Occipital lobe (tissue), 3 donors: ENCODE measurements at places on chromosomes 1 and 21.

GRCh38 chr1:113210248-113210647 lies 137.2 kb downstream of the LRIG2 start:
- DNase-seq: no peak

- no peak for DNase-seq
Observed at GRCh38 chr1:60065199-60065598, 8.4 kb downstream of the C1orf87 start.

DNA sequence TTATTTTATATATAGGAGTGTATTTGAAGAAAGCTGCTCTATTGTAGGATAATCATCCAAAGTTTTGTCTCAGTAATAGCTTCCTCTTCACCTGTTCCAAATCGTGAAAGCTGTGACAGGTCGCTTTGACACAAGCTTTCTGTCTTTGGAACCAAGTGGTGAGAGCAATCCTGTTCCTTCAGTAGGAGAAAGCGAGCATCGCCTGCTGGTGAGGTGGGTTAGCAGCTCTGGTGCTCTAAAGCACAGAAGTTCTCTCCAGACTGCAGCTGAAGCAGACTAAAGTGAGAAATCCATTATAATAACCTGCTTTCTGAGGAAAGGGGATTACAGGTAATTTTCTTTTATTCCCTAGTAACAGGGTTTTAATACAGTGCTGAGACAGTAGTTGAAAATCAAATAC lies 803.8 kb downstream of the ADGRL2 start:
- no peak for DNase-seq

GRCh38 chr1:30159015-30159414 lies 564.4 kb downstream of the MATN1 start:
- DNase-seq: no peak

GRCh38 chr1:43540653-43541071 lies 10.0 kb downstream of the PTPRF start:
- DNase-seq: no peak

DNA sequence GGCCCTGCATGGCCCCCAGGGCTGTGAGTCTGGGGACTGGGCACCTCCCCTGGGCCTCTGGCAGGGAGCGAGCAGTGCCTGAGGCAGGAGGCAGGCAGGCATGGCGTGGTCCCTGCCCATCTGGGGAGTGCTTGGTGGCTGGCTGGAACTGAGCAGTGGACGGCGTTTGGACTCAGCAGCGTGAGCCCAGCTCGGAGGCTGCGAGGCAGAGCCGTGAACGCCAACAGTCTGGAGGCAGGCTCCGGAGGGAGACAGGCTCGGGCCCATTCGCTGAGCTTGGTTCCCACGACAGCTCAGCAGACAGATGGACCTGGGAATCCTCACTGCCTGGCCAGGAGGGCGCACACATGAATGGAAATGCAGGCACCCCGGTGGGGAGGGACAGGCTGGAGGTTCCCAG lies 160.7 kb upstream of the POU3F1 start:
- DNase-seq: no peak

DNA sequence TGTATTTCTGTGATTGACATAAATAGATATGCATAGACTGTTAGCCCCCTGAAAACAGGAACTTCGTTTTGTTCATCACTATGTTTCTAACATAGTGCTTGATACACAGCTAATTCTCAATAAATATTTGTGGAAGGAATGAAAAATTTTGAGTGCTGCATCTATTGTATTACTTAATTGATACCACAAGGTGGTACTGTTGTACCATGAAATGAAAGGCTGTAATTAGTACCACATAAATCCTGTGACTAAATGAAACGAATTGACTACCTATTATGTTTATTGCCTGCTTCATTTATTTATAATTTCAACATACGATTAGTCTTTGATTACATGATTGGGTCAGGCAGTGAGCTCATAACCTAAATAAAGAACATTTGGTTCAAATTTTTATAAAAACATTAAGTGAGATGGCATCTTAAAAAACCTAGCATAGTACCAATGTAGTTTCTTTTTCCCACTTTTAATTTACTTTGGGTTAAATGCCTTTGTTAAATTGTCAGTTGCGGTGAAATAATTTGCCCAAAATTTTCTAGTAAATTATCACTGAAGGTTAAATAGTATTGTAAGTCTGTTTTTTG lies 15.0 kb upstream of the TGFB2 start:
- DNase-seq: no peak

- no peak for DNase-seq
Observed at GRCh38 chr1:2529784-2530512, at the start of gene HES5. Gene HES5, minus strand, starts transcription at chr1:2530263. Its CDS starts 99 bp downstream, at chr1:2530164.

GRCh38 chr21:29403922-29404538 lies 105.3 kb downstream of the BACH1 start:
- no peak for DNase-seq

- DNase-seq: no peak
Observed at GRCh38 chr1:39352881-39353280, 138.6 kb upstream of the BMP8A start.

DNA sequence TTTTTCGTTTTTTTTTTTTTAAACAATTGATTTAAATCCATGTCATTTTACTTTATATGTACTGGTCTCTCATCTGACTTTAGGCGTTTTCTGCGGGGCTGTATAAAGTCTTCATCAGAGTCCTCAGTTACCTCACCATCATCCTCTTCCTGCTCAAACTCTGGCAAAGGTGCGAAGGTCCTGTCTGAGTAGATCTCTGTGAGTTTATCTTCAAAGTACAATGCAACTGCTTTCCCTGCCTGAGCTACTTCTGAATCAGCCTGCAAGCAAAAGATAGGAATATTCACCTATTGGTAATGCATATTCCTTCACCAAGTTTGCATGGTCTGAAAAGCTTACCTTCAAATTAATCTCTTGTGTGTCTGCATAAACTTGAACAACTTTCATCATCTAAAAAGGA lies 113.4 kb downstream of the TRIM33 start:
- DNase-seq: no peak

DNA sequence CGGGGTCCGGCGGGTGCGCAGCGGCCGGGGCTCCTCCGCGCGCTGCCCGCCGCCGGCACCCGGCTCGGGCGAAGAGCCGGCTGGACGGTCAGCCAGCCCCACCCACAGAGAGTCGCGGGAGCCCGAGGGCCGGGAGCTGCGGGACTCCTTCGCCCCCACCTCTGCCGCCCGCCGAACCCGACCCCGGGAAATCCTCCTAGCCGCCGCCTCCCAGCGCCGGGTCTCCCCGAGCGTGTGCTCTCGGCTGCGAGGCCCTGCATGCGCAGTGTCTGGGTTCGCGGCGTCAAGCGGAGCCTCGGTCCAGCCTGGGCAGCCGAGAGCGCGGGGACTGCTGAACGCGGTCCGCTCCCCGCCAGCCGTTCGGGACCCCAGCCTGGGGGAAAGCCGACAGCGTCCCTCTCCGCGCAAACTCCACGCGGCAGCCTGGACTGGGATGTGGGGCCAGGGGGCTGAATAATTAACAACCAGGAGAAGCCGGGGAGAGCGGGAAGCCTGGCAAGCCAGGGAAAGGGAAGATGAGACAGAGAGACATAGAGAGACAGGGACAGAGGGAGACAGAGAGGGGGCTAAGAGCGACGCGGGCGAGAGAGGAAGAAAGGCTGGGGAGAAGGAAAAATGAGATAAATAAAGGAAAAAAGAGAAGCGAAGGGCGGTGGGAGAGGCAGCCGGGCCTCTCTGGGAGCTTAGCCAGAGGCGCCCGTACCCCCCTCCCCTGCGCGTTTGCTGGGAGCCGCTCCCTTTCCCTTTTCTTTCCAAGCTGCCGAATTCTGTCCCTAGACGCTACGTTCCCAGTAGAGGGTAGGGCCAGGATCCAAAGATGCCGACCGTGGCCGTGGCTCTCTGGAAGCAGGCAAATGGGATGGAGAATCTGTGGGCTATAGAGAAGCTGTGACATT lies 64.2 kb downstream of the MEF2D start:
- DNase-seq: peak; percentile 39

DNA sequence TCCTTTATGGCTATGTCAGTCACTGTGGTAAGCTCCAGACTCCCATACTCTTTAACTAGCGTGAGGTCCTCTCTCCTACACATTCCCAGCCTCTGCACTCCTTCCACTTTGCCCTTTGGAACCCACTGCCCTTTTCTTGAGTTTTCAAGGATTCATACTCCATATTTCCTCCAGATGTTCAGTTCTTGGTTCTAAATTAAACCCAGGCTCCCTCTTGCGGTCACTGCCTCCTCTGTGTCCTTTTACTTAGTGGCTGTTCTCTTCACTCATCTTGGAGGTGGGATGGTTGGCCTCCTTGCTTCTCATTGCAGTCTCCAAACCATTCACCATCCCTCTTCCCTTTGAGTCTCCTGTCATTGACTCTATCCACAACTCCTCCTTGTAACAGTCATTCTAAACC lies 208.1 kb downstream of the TGFB2 start:
- no peak for DNase-seq

GRCh38 chr1:5905436-5905835 lies 86.8 kb downstream of the NPHP4 start:
- DNase-seq: no peak

DNA sequence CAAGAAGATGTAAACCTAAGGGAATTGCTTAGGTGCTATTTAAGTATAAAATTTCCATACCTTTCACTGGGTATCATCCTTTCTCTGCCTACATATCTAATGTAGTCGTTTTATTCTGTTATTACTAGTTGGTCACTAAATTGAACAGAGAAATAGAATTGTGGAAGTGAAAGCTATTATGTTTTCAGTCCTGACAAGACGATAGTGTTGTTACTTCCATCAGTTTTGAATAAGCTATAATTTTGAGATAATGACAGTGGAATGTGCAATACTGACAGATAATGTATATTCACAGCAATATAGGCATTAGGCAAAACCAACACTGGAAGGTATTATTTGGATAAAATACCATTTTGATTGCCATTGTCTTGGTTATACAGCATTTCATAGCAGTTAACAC lies 181.8 kb downstream of the ADGRL2 start:
- no peak for DNase-seq

GRCh38 chr1:69863704-69864103 lies 296.0 kb downstream of the LRRC7 start:
- DNase-seq: no peak

- no peak for DNase-seq
Observed at GRCh38 chr1:56326056-56326455, 253.3 kb downstream of the PLPP3 start.

DNA sequence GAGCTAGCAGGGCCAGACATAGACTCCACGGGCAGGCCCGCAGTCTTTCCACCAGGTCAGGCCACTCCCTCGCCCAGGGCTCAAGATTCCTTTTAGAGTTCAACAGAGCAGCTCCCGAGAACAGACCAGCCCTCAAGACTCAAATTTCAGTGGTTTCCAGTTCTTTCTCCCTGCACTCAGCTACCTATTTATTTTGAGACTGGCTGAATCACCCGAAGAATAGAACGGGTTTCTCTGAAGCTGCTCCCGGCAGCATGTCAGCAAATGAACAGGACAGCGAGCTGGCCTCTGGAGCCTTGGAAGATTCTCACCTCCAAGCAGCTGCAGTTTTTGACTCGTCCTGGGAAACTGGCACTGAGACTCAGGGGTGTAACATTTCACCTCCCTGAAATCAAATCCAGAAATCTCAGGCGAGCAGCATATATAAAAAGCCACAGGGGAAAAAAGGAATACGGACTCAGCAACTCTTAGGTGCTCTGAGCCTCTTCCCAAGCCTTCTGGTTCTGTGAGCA lies 177.9 kb downstream of the CLIC6 start:
- no peak for DNase-seq

DNA sequence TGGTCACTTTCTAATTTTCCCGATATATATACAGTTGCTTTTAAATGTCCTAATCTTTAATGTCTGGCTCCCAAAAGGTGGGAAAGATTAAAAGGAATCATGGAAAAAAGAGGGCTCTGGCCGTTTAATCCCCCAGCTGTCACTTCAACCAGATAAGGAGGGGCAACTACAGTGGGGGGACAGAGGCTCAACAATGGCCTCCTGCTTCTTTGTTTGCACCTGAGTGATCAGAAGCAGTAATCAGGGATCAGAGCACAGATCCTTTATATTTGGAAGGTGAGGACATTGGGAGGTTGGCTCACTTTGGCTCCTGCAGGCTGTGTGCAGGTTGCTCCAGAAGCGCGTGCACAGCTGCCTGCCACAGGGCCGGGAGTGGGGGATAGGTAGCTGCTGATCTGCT lies 212.8 kb downstream of the FMN2 start:
- DNase-seq: no peak

DNA sequence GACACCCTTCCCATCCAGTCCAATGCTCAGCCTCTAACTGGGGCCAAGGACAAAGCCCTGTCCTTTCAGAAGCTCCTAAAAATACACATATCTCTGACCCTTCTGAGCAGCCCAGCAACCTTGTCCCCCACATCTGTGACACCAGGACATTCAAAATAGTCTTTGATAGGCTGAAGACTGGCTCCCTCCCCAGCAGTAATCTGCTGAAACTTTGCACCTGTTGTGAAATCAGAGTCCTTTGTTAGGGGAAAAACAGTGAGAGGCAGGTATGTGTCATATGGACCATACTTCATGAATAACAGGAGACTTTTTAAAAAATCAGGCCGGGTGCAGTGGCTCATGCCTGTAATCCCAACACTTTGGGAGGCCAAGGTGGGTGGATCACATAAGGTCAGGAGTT lies 82.4 kb upstream of the VAMP3 start:
- DNase-seq: no peak

GRCh38 chr1:240720976-240721375 lies 109.0 kb upstream of the GREM2 start:
- DNase-seq: no peak

DNA sequence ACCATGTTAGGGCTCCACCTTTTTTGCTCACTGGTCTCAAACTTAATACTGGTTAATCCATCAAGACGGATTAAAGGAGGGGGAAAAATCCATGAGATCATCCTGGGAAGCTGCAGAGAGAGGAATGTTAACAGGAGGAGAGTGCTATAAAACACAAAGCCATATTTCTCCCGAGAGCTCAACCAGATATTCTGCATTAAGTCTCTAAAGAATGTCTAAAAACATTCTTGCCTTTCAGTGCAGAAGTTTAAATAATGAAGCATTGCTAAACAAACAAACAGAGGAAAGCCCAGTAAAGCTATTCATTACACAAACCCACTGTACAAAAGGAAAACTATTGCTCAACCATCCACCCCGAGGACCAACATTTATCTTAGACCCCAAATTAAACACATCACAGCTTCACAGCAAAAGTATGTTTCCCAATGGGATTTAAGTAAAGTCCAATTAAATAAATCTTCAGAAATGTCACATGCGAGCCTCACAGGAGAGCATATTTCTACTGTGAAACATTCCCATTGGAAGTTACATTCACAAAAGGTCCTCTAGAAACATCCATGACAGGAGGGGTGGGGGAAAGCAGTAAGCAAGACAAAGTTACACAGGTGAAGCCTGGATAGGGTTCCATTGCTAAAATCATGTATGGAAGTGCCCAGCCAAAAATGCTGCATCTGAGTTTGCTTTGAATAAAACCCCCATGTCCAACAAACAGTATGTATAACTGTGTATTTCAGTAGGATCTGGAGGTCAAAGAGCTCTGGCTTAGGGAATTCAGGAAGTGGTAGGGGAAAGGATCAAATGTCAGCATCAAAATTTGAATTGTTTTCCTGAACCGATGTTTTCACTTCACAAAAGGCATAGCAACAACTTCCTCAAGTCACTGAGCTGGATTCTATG lies 23.3 kb downstream of the DUSP10 start:
- DNase-seq: no peak

- no peak for DNase-seq
Observed at GRCh38 chr1:227888404-227889046, 59.2 kb downstream of the WNT9A start.
